ENCODE measurements at places on chromosomes 13 and 19.

DNA sequence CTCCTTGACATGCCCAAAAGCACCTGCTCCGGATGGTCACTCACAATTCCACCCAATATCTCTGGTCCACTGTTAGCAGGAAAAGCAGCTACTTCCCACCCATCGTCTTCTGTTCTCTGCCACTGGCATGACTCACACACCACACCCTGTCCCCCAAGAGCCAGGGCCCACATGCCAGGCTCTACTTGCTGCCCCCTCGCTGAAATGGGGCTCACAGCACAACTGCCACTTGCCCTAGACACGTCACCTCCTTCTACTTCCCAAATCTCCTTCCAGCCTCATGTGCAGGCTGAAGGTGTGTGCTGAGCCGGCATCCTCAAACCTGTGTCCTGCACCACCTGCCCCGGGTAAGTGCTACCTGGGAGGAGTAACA lies 65.0 kb downstream of the TBC1D4 start:
- peak; percentile 57 for DNase-seq

DNA sequence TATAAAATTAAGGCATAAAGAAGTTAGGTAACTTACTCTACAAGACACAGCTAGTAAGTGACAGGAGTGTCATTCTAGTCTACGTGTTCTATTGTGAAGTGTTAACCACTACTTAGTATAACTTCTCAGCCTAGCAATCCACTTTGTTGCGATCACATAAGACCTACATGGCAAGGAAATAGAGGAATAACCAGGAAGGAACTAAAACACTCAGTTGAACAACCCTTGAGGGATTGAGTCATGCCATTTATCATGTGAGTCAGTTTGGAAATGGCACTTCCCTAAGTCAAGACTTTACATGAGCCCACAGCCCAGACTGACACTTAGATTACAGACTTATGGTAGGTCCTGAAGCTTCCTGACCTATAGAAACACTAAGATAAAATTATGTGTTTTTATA lies 279.5 kb upstream of the PCDH20 start:
- DNase-seq: no peak

DNA sequence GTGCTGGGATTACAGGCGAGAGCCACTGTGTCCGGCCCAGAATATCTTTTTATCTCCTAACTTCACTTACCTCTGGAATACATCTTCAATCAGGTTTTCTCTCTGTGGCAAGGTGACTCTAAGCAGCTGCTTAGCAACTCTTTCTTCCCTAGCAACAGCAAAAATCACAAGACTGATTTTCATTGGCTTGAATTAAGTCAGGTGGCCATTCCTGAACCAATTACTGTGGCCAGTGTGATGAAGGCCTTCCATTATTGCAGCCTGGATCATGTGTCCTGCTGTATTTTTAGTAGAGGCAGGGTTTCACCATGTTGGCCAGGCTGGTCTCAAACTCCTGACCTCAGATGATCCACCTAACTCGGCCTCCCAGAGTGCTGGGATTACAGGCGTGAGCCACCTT lies 9.0 kb upstream of the LTBP4 start:
- peak; percentile 69 for DNase-seq

- no peak for DNase-seq
Measured at GRCh38 chr13:70849222-70849621, 741.0 kb upstream of the KLHL1 start.

GRCh38 chr19:9627856-9628255 lies 6.8 kb upstream of the ZNF561 start:
- DNase-seq: no peak

DNA sequence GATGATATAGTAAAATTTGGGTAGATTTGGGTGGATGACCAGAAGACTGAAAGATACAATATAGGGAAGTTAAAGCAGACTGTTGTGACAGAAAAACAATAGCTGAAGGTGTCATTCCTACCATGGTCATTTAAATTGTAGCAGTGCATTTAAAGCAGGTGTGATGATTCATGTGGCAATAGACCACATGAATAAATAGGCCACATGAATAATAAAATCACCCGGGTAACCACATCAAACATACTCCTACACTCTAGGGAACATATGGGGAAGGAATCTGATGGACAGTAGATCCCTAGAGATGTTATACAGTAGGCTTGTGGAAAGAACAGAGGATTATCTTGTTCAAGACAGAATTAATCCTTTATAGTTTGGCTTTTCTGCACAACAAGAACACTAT lies 392.6 kb downstream of the SLITRK5 start:
- no peak for DNase-seq

DNA sequence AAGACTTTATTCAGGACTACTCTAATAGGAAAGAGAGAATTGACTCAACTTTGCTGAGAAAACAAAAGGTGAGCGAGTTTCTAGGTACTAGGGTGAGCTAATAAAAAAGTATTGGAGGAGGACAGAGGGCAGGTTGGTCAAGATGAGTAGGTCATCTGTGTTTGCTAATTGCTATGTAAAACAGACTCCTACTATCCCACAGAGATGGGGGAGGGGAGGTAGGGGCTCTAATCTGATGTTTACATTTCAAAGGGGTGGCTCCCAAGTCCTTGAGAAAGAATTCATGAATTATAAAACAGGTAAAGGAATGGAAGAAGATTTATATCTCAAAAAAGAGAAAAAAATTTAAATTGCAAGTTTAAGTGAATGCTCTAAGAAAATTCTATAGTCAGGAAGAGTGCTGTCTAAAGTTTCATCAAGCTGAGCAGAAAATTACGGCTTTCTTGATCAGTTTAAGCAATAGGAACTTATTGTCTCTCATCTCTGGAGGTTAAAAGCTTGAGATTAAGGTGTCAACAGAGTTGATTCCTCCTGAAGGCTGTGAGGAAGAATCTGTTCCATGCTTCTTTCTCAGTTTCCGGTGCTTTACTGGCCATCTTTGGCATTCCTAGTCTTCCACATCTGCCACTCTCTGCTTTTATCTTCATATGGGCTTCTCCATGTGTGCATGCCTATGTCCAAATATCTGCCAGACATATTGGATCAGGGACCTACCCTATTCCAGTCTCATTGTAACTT lies 790.3 kb downstream of the SLITRK5 start:
- DNase-seq: no peak

DNA sequence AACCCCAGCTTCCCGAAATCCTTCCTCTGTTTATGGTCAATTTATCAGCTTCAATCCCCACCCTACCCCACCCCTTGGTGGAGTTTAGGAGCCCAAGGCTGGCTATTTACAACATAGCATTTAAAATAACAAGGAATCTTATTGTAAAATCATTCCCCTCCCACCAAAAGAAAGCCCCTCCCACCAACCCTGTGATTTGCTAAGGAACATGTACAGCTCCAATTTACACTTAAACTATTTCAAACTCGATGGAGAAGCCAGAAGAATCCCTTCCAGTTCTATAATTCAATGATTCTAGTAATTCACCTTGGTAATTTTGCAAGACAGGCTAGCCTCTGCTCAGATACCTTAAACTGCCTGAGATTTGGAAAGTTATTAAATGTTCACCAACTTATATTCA lies 3.0 kb downstream of the LATS2 start:
- no peak for DNase-seq

DNA sequence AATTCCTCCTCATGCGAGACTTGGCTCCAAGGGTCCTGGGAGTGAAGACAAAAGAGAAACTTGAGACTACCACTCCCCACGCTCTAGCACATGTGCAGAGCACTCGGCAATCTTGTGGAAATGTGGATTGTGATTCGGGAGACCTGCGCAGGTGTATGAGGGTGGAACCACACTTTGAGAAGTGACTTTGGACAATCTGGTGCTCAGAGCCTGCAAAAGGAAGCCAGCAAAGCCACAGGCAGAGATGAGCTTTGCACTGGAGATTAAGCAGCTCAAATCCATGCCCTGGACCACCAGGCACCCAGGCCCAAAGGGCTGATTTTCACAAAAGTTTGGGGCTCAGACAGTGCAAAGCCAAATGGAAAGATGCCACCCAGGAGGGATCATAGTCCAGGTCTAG lies 162.5 kb upstream of the TSHZ3 start:
- DNase-seq: no peak

- peak; percentile 62 for DNase-seq
Measured at GRCh38 chr13:37074703-37075102, 15.2 kb upstream of the SUPT20H start.
